Umbilical cord (tissue), 2 donors: ENCODE measurements at places on chromosomes 7 and 10. TPM values are rescaled to one million over a fixed set of nuclear protein-coding genes. Genes with fewer than 3 reads are reported as not detected.

Gene PRLHR
- total RNA-seq: 1.4 TPM

Gene CYP26A1
- 0.72 TPM for total RNA-seq

Gene CELF2
- 10.1 TPM for total RNA-seq

Gene CUBN
- total RNA-seq: 1.4 TPM

GRCh38 chr7:94969434-94970084 is 62.2 kb downstream of the PPP1R9A start:
- DNase-seq: no peak

DNA sequence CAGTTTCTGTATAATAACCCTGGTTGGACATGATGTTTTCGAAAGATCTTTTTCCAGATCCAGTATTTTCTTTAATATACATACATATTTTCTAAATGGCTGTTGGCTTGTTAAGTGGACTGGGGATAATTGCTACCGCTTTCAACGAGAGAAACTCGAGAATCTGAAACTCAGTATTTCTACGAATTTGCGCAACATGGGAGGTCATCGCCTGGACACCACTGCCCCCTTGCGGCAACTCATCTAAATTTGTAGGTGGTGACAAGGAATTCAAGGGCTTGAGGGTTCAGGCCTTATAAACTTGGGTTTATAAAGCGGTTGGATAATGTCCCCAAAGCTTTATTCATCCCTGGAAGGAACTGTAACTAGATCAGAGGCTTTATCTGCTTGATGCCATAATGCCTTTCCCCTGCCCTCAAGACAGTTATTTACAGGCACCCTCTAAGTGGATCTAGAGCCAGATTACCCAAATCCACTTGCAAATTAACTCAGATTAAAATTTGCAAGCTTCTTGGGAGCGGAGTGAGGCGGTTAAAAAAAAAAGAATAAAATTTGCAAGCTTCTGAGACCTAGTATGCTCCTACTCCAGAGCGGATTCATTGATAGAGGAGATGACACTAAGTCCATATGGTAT is 21.3 kb upstream of the KCNK18 start:
- DNase-seq: peak; percentile 70

- no peak for DNase-seq
Measured at GRCh38 chr7:153386556-153386955, 627.0 kb downstream of the ACTR3B start.

DNA sequence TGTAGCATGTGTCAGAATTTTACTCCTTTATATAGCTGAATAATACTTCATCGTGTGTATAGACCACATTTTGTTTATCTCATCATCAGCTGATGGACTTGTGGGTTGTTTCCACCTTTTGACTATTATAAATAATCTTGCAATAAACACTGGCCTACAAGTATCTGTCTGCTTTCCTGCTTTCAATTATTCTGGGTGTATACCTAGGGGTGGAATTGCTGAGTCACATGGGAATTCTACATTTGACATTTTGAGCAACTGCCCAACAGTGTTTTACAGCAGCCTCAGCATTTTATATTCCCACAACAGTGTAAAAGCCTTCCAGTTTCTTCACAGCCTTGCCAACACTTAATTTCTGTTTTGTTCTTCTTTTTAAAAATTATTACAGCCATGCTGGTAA is 200.3 kb upstream of the PRSS1 start:
- no peak for DNase-seq

DNA sequence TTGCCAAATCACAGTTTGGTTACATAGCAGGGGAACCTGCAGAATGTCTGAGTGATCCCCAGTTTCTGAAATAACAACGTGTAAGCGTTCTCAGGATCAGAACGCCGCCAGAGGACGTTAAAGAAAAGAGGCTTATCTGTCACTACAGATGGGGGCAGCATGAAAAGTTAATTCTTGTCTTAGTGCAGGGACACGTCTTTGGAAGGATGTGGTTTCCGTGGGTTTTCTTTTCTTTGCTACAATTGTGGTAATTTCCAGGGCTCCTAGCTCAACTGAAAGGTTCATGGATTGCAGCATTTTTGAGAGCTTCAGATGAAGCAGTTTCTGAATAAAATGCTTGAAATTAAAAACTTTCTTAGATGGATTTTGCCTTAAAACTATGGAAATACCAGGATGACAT is 106.6 kb downstream of the PRKCQ start:
- DNase-seq: no peak

DNA sequence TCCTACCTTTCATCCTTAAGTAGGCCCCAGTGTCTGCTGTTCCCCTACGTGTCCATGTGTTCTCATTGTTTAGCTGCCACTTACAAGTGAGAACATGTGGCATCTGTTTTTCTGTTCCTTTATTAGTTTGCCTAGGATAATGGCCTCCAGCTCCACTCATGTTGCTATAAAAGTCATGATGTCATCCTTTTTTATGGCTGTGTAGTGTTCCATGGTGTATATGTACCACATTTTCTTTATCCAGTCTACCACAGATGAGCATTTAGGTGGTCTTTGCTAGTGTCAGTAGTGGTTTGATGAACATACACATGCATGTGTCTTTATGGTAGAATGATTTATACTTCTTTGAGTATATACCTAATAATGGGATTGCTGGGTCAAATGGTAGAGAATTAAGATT is 146.2 kb upstream of the SLC26A5 start:
- DNase-seq: no peak
